ENCODE measurements at places on chromosomes 11 and 22.

DNA sequence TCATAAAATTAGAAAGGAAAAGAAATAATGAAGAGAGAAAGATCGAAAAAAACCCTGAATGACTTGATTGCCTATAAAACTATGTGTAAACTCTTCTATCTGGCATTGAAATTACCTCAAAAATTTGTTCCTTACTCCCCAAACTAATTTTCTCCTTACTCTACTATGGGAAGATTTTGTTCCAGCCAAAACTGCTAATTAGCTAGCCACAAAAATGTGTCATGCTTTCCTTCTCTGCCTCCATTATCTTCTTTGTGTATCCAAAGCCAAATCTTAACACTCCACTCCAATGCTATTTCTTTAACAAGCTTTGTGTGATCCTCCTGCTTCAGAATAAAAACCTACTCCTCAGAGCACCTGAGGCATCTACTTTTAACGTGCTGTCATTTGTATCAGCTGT lies 831.2 kb downstream of the METTL15 start:
- no peak for DNase-seq

DNA sequence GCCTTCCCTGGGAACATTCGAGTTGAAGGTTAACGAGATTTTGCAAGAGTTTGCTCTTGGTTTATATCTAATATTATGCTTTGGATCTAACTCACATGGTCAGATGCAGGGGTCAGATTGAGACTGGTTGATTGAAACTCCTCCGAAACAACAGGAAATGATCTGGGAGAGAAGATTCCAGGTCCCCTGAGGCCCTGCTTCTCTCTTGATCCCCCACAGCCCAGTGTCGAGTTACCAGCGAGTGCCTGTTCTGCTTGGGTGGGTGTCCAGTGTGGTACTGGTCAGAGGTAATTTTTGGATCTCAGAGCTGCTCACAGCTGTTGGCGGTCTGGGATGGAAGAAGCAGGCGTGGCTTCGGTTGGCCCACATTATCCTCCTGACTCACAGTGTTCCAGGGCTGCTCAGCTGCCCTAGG lies 9.2 kb downstream of the FBLN1 start:
- DNase-seq = no peak

DNA sequence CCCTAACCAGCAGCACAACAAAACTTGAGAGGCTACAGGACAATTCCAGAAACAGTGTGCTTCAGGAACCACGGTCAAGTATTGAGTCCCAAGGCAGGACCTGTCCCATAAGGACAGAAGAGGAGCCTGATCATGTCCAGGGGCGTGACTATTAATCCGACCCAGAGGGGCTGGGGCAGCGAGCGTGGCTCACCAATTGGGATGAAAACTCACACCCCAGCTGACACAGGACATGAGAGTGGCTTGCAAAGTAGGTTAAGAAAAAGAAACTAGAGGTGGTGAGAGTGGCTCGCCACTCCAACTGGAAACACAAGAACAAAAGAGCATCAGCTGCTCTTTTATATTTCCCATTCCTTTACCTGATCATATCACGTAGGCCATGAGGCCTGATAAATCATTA lies 16.0 kb upstream of the FEZ1 start:
- DNase-seq = no peak

DNA sequence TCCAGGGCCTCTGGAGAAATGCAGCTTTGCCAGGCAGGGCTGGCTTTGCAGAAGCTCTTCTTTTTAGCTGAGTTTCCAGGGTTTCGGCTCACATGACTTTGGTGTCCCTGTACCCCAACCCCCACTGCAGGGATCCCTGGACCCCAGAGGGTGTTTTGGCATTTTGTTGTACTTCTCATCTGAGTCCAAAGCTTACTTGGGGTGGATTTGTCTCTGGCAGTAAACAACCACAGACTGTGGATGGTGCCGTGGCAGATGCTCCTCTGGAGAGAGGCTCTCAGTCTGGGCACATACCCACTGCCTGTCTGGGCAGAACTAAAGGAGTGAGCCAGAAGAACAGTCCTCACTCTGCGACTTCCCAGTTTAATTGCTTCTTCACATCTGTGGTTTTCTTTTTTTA lies 49.6 kb downstream of the COMMD9 start:
- no peak for DNase-seq

DNA sequence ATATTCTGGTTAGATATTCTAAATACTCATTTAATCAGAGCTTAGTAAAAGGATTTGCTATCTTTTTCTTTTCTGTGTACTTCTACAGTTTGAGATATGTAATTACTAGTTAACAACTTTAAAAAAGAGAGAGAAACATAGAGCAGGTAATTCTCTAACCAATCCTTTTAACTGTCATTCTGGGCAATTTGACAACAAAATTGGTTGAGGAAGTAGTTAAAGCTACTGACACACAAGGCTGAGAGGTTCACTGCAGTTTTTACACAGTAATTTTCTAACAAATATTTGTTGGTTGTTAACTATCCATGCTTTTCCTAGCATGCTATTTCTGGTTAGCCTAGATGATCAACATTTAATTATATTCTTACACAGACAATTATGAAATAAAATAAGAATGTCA lies 3.6 kb downstream of the SOX6 start:
- DNase-seq = no peak

- DNase-seq = no peak
Measured at GRCh38 chr22:28379075-28379779, 300.4 kb downstream of the TTC28 start.

GRCh38 chr11:44527476-44527875 lies 38.0 kb upstream of the CD82 start:
- no peak for DNase-seq

GRCh38 chr11:102171101-102171500 lies 60.9 kb downstream of the YAP1 start:
- DNase-seq = no peak

DNA sequence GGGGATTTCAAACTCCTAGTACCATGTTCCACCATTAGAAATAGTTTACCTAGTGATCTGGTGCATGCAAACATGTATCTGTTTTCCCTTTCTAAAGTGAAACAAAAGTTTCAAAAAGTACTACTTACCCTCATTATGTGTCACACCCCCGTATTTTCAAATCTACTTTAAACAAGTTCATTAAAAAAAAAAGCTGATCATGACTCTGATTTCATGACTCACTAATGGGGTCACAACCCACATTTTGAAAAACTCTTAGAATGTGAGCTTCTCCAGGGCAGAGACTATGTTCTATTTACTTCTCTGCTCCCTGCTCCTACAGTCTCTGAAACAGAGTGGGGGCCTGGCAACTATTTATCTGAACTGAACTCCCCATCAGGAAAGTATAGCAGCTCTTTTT lies 18.2 kb downstream of the CHRM1 start:
- DNase-seq = no peak

DNA sequence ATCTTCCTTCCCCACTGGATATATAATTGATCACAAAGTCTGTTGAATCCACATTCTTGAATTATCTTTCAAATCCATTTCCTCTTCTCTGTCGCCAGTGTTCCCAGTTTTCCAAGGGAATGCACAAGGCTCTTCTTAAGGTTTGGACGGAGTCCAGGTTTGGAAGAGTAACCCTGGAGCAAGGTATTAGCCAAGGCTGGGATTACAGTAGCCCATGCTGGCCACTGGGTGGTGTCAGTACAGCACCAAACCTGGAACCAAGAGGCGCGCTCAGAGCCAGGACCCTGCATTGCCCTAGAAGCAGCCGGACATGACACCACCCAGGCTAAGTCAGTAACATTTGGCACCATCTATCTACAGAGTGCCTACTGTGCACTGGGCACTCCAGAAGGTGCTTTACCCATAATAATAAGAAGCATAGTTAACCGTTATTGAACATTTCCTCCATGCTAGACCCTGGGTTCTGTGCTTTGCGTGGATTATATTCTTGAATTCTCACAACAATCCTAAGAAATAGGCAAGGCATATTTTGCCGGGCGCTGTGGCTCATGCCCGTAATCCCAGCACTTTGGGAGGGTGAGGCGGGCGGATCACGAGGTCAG lies 48.0 kb upstream of the CLPB start:
- DNase-seq = peak; percentile 38

DNA sequence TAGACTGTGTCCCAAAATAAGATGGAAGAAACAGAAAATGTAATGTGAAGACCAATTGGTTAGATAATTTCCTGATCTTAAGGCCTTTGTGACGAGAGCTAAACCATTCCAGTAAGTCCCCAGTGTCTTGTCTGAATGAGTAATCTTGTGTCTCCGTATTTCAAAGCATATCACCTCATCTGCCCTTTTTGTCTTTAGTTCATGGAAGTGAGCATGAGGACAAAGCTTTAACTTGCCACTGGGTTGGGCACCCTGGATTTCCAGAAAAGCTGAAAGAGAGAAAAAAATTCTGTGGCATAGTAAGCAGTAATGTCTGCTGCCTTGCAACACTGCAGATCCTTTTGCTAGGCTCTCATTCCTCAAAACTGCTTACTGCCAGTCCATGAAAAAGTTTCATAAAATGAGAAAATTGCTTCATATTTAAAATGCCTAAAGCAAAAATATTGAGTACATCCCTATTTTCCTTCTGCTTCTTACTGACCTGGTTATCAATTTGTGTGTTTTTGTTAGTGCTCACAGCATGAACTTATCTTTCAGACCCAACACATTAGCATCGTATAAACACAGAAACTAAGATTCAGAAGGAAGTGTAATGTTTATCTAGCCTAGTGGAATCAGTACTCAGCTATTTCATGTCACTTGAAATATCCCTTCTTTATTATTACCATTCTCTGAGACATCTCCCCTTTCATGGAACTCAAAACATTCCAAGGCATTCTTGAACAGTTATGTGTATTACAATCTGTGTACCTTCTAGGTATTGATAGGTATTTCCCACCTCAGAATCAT lies 5.3 kb downstream of the CASP12 start:
- no peak for DNase-seq

- no peak for DNase-seq
Measured at GRCh38 chr22:26974914-26975803, 317.8 kb downstream of the MIAT start.

DNA sequence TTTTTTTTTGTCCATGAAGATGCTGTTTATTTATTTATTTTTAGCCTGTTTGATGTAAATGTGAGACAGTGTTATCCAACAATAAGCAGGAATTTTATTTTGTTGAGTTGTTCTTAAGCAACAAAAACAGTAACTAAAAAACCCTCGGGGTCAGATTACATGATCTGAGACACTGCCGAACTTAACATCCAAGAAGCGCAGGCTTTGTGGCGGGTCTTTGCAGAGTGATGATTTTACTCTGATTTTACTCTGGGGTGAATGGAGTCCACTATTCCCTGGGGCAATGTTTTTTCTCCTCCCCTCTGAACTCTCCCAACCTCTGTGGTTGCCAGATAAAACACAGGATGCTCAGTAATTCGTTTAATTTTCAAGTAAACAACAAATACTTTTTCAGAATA lies 450.1 kb upstream of the B3GAT1 start:
- DNase-seq = no peak

DNA sequence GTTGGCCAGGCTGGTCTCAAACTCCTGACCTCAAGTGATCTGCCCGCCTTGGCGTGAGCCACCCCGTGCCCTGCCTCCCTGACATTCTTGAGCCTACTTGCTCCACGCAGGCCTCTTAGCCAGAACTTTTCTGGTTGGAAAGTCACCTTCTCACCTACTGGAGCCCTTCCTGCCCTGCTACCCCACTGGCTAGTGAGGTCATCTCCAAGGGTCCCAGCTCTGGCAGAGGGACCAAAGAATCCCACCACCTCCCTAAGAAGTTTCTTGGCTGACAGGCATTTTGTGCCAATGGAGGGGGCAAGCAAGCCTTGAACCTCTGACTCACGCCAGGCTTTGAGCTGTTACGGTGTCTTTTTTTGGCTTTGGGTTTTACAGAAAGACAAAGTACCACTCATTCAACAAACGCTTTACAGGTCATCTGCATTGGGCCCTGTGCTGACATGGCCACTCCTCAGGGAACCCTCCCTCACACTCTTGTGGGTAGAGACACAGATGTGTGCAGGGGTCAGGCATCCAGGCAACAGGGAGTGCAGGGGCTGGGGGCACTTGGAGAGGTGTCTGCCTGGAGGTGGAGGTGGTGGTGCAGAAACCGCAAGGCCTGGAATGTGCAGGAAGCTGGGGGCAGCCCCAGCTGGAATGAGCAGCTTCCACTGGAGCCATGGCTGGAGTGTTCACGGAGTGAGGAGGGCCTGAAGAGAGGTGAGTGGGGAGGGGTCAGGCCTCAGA lies 27.1 kb upstream of the WNT11 start:
- no peak for DNase-seq

- no peak for DNase-seq
Measured at GRCh38 chr11:110121204-110121603, 28.0 kb downstream of the ZC3H12C start.

DNA sequence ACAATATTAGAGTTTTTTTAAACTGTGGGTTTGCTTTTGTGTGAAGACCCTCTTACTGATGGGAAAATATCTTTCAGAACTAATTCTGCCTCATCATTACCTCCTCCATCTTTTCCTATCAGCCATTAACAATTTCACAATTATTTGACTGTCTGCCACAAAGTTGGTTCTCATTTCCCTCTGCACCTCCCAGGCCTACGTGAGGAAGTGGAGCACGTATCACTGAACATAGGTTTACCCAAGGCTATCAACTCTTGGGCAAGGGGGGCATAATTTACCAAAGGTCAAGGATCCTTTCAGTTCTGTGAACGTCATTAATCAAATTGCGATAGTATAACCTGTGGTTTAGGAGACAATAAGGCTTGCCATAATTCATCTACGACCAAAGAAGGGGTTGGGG lies 60.0 kb downstream of the LIF start:
- DNase-seq = no peak

DNA sequence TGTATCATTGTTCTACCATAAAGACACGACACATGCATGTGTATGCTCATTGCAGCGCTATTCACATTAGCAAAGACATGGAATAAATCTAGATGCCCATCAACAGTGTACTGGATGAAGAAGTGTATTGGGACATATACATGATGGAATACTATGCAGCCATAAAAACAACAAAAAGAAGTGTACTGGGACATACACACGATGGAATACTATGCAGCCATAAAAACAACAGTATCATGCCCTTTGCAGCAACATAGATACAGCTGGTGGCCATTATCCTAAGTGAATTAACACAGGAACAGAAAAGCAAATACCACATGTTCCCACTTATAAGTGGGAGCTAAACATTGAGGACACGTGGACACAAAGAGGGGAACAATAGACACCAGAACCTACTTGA lies 22.7 kb downstream of the ARL14EP start:
- DNase-seq = no peak

DNA sequence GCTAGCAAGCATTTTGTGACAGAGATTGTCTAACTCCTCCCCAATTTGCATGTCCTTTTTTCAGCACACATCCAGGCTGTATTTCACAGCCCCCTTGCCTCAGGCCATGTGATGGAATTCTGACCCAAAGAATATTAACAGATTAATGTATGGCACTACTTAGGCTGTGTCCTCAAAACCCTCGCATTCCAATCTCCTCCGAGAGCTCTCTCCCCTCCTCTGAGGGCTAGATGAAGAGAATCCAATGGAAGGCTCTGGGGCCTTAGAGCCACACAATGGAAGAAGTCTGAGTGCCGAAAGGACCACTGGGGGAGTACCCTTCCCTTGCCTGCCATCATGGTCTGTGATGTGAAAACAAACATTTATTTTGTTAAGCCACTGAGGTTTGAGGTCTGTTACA lies 13.7 kb upstream of the NNMT start:
- no peak for DNase-seq

GRCh38 chr11:123558536-123559315 lies 95.7 kb downstream of the SCN3B start:
- DNase-seq = no peak

- no peak for DNase-seq
Measured at GRCh38 chr11:69573761-69574607, 67.0 kb upstream of the CCND1 start.

GRCh38 chr11:128330203-128330602 lies 257.2 kb downstream of the ETS1 start:
- DNase-seq = no peak

All from activated gamma-delta T cell treated with Interleukin-2 at 50 U/mL for 16 hours (primary cell).